ENCODE measurements at places on chromosomes 2 and 18.

GRCh38 chr2:128291161-128291843 lies 27.4 kb downstream of the HS6ST1 start:
- DNase-seq, result peak; percentile 29

DNA sequence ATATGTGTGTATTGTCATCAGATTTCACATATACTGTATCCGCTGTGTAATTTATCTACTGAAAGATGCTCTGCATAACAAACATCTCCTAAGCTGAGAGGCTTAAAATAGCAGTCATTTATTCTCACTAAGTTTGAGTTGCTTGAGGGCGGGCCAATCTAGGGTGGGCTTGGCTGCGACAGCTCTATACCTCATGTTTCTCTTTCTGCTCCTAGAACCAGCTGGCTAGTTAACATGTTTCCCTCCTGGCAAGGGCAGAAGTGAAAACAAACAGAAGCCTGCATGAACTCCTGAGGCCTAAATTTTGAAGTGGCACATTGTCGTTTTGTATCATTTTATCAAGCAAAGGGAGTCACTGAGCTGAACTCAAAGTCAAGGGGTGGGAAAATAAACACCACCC lies 585.0 kb upstream of the VRK2 start:
- DNase-seq, result no peak

DNA sequence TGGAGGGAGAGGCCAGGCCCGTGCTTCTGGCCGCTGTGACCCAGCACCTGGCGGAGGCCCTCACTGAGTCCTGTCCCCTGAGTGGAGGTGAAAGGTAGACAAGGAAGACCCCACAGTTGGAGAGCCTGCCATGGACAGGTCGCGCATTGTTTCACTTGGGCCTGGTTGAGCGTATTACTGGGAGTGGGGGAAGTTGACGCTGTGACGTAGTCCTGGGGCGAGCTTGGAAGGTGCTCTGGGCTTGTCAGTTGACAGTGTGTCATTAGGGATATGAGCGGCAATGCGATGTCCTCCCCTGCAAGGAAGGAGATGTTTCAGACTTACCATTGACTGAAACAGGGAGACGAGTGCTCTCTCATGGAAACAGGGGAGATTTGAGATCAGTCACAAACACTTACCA lies 127.1 kb downstream of the SH3RF3 start:
- no peak for DNase-seq

DNA sequence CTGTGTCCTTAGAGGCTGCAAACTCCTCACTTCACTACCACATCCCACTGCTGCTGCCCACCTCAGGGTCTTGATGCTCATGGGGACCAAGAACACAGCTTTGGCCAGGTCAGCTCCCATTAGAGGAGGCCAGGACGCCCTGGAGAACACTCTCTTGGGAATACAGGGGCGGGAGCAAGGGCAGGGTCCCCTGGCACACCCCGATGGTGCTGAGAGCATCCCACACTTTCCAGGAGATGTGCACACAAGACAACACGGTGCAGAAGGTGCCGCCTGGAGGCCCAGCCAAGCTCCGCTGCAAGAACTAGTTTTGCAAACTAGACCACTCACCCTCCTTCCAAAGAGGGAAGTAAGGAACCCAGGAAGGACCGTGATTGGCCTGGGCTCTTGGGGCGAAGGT lies 304.4 kb upstream of the SALL3 start:
- DNase-seq, result no peak

GRCh38 chr2:19682493-19682892 lies 219.3 kb downstream of the TTC32 start:
- DNase-seq, result no peak

GRCh38 chr18:5197032-5197434 lies at the start of gene AKAIN1:
Gene AKAIN1 (minus strand): TSS chr18:5197257. CDS start chr18:5197053, 204 bp downstream.
- no peak for DNase-seq

DNA sequence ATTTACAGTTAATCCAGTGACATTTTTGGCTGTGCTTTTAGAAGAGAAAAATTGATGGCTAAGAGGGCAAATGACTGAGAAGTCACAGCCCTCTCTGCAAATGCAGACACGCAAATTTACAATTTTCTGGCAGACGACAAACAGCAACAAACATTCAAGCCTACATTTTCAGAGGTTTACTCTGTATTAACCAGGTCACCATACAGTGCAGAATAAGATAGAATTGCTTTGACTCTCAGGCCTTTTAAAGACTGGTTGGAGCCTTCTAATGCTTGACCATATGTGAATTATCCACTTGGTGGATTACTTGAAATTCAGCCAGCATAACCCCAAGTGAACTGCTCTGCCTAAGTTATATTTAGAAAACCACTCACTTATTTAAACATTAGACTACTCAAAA lies 280.9 kb upstream of the STON1 start:
- DNase-seq, result no peak

DNA sequence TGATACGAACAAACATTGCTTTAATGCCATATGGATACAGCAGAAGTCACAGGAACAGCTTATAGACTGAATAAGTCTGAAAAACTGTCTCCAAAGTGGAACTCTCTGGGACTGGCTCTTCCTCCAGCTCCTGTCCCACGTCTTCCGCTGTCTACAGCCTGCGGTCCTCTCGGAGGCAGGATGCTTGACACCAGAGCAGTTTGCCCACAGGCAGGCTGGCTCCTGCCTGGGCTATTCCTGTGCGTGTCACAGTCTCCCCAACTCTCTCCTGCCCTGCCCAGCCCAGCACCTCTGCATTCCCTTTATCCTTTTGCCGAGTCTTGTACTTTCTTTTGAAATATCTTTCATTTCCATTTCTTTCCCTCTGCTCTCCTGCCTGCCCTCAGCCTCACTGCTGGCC lies 234.1 kb downstream of the FHOD3 start:
- peak; percentile 15 for DNase-seq

DNA sequence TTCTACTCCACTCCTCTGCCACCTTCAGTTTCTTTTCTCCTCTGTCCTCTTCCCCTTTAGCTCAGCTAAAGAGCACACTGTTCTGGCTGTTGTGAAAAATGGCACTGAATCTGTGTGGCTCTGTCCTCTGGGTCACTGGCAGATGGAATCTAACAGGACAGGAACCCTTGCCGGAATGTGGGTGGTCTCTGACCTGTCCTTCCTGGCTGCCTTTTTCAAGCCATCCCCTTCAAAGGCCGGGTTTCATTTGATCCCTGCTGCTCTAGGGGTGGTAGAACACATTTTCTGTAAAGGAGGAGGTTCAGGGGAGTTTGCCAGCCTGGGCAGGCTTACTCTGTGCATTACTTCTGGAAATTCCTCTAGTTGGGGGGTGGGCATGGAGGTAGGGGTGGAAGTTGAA lies 29.9 kb downstream of the MTCL1 start:
- no peak for DNase-seq

GRCh38 chr2:36965751-36966369 lies 476 bp downstream of the STRN start:
- DNase-seq, result no peak

DNA sequence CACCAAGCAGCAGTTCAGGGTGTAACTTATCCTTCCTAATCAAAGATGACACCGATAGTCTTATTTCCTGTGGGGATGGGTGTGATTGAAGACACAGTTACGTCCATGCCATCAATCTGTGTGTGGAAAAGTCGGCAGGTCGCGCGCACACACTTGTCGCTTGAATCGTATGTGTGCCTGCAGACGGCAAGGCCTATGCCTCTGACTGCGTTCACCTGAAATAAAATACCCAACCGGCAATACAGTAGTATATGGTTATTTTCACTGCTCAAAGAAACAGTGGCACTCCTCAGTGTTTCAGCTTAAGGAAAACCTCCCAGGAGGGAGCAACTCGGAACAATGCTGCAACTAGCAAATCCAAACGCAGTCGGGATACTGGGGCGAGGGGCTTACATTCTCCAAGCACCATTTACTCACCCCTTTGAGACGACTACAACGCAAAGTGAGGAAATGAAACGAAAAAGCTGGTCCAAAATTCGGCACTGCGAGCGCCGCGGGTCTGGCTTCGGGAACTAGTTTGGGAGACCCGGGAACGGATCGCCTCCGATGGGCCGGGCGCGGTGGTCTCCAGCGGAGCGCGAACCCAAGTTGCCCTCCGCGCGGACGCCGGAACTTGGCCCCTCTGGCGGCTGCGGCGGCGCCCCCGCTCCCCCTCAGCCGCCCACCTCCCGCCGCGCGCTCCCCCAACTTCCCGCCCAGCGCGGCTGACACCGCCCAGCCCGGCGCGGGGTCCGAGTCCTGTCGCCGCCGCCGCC lies 675 bp downstream of the PRKD3 start:
- no peak for DNase-seq

GRCh38 chr2:230011617-230012016 lies 57.1 kb downstream of the SLC16A14 start:
- DNase-seq, result no peak

- peak; percentile 77 for DNase-seq
These were observed 68.1 kb upstream of the CTAGE1 start for GRCh38 chr18:22485808-22486244.

DNA sequence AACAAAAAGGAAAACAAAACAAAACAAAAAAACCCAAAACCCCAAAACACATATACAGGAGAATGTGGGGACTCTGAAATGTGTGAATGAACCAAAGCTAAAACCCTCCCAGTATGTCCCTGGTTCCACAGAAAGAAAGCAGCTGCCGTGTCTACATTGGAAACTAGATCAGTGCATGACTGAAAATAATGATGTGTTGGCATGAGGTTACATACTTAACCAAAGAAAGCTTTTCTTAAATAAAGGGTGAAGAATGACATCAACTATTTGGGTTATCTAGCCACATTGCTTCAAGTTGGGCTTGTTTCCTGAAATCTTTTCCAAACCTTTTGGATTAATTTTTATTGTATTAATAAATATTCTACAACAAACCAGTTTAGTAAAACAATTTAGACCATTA lies 91.9 kb upstream of the FN1 start:
- DNase-seq, result peak; percentile 6

DNA sequence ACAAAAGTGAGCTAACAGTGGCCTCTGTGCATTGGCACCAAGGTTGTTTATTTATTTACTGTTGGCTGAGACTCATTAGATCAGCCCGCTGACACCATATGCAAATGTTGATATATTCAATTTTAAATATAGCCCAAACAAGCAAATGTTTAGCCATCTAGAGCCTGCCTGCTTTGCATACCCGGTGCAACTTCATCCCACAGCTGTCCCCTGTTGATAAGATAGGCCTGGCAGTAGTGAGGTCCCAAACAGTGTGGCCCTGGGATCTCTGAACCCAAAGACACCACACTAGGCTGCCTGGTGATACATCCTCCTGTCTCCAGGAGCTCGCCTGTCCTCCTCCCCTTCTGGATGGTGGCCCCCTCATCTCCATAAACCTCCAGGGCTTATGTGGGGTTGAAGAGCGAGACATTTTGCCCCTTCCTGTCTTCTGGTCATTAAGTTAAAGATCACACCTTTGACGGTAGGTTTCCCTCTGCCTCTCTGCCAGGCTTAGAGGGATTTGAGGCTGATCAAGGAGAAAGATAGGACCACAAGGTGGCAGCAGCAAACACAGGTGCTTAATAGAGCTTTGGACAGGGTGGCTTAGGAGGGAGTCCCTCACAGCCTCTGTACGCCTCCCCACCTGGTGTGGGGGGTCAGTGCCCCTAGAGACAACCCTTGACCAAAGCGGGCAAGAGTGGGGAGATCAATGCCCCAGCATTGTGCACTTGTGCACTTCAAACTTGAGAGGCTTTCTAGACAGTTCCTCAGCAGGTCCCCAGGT lies 23.7 kb upstream of the MYO5B start:
- DNase-seq, result no peak

DNA sequence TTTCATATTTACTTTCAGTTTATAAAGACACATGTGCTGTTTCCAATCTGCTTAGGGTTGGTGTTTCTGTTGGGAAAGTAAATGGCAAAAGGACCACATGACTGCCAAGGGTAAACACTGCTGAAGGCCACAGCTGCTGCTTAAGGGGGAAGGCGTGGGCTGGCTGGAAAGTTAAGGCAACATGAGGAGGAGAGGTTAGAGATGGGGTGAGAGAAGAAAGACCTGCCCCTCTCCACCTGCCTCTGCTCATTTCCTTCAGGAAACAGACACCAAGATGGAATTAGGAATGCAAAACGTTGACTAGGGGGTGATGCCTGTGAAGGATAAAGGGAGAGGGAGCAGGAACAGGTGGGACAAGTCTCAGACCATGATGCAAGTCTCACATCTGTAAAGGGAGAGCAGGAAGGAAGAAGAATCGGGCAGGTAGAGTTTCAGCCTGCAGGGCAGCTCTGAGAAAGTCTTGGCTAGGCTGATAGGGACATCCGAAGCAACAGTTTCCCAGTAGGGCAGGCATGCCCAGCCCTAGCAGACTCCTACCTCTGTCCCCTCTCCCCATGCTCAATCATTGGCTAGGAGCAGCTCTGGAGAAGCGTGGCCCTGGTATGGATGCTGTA lies 86.0 kb downstream of the CDC42EP3 start:
- no peak for DNase-seq

DNA sequence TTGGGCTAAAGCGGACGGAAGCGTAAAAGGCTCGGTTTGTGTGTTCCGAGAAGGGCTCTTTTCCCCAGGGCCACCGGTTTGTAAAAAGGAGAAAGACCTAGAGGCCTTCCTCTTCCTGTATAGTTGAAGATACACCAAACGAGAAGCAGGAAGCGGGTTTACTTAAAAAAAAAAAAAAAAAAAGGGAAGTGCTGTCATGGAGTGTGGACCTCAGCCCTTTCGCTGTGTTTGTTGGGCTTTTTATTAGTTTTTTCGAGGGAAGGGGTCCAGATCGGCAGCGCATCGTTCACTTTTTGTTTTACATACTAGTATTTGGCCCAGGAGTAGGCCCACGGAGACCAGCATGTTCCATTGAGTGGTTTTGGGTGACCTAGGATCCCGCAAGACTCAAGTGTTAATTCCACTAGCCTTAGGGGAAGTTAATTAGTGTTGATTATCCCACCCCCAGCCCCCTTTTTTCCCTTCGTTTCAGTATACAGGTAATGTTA lies 676 bp downstream of the ACTR2 start:
- peak; percentile 58 for DNase-seq

GRCh38 chr2:137964859-137965459 lies 686 bp downstream of the HNMT start:
- DNase-seq, result no peak

DNA sequence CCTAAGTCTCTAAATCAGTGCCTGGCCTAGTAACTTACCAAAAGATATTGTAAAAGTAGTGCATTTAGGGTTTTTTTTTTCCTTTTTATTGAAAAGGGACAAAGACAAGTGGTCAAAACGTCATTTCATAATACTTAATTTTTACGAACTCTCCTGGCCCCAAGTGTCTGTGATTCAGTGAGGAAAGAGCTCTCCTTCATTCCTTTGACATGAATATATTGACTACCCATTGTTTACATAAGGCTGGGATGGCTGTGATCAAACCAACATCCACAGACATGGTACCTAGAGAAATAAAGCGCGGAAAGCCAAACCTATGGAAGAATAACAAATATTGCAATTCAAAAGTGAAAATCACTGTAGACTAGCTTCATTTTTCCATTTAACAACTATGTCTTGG lies 198.4 kb downstream of the BABAM2 start:
- DNase-seq, result peak; percentile 52
